Left lobe of liver (tissue), 2 donors: ENCODE measurements at places on chromosomes 2 and 18.
A peak's percentile ranks its signal among the peaks of the same experiment; 100 is the strongest.

GRCh38 chr2:36677386-36677785 is 19.1 kb upstream of the VIT start:
- no peak for DNase-seq

GRCh38 chr2:219661197-219661954 is 33.9 kb downstream of the SLC4A3 start:
- DNase-seq: no peak

- peak; percentile 50 for DNase-seq
These were observed 110.1 kb downstream of the PID1 start for GRCh38 chr2:229160984-229161383.

DNA sequence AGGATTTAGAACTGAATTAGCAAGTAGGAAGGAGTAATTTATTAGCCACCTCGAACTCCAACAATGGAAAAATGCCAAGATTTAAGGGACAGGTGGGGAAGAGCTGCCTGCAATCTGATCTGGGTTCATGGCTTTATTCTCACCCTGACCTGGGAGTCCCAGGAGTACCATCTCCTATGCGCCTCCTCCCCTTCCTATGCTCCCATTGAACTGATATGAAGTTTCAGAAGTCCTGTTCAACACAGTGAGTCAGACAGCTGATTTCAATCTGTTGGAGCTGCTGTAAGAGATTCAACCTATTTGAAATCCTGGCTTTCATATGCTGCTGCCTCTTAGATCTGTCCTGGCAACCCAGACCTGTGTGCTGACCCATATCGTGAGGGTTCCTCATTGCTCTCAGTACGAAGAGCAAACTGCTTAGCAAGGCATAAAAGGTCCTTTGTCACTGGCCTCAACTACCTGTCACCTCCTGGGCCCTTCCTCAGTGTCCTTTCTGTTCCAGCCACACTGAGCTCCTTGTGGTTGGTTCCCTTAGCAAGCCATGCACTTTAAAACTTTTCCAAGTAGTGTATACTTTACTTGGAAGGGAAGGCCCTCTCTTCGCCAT is 15.9 kb upstream of the CD28 start:
- DNase-seq: no peak

GRCh38 chr2:133405252-133405651 is 163.0 kb downstream of the NCKAP5 start:
- no peak for DNase-seq

- no peak for DNase-seq
These were observed 27.6 kb upstream of the LGALSL start for GRCh38 chr2:64426183-64426952.

DNA sequence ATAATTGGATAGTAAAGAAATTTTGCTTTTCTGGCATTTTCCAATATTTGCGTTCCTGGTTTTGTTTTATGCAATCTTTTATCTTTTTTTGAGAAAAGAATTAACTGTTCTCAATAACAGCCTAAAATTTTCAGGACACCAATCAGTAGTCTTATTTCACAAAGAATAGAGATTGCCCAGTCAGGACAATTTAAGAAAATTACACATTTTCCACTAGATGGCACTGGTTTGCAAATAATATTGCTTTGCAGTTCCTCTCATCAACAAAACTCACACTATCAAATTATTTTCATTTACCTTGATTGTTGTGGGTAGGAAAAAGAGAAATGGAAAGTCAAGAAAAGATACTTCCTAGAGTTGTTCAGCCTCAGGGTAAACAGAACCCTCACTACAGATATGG is 2.4 kb upstream of the RBM45 start:
- no peak for DNase-seq
